ENCODE measurements at places on chromosomes 1 and 21.
A peak's percentile ranks its signal among the peaks of the same experiment; 100 is the strongest.

DNA sequence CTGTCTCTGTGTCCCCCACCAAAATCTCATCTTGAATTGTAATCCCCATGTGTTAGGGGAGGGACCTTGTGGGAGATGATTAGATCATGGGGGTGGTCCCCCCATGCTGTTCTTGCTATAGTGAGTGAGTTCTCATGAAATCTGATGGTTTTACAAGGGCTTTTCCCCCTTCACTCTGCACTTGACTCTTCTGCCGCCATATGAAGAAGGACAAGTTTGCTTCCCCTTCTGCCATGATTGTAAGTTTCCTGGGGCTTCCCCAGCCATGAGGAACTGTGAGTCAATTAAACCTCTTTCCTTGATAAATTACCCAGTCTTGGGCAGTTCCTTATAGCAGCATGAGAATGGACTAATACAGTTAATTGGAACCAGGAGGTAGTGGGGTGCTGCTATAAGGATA lies 137.1 kb upstream of the RAB4A start:
- DNase-seq = peak; percentile 62

- no peak for DNase-seq
Measured at GRCh38 chr1:233465745-233466343, 138.3 kb downstream of the MAP3K21 start.

- peak; percentile 81 for DNase-seq
Measured at GRCh38 chr1:6358757-6359201, 34.8 kb downstream of the ACOT7 start.

- no peak for DNase-seq
Measured at GRCh38 chr1:90605070-90605469, 112.0 kb downstream of the BARHL2 start.

GRCh38 chr1:209583408-209583807 lies at the start of gene CAMK1G:
TSS of gene CAMK1G (plus strand) at chr1:209583714. CDS start at chr1:209594984, 11,270 bp downstream.
- no peak for DNase-seq

DNA sequence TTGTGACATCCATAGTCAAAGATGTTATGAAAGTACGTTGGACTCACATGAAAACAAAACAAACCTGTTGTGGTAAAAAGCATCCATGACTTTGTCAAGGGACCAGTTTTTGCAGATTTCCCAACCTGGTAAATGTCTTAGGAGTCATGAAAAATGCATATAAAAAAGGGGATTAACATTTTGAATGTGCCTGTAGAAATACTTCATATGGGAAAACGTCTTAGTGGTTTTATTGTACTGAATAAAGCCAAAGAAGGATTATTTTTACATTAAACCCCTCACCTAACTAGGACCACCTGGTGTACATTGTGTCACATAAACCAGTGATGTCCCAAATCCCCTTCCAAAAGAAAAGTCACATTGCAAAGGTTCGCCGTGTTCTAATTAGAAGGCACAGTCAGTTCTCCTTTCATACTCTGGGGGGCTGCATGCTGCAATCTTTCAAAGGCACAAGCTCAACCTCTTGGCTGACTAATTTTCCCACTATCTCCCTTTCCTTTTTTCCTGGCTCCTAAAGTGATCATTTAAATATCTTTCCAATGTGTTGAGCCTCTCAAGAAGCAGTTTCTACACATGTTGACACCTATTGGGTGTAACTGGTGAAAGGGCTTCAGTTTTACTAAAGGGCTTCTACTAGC lies 119.8 kb upstream of the SPAG17 start:
- no peak for DNase-seq

DNA sequence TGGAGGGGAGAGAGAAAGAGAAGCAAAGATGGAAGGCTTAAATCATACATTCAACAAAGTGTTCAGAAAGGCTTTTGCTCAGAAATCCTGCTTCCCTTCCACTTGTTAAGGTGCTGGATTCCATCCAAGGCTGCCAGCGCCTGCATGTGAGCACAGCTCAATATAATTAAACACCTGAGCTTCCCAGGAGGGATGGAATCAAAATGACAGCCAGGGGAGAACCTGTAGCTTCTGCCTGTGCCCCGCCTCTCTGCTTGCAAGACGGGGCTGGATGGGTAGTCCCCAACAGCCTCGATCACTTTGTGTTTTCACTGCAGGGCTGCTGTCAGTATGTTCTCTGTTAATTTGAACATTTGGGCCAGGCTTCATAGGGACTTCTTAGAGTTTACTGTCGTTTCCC lies 225.7 kb downstream of the KCNH1 start:
- no peak for DNase-seq

DNA sequence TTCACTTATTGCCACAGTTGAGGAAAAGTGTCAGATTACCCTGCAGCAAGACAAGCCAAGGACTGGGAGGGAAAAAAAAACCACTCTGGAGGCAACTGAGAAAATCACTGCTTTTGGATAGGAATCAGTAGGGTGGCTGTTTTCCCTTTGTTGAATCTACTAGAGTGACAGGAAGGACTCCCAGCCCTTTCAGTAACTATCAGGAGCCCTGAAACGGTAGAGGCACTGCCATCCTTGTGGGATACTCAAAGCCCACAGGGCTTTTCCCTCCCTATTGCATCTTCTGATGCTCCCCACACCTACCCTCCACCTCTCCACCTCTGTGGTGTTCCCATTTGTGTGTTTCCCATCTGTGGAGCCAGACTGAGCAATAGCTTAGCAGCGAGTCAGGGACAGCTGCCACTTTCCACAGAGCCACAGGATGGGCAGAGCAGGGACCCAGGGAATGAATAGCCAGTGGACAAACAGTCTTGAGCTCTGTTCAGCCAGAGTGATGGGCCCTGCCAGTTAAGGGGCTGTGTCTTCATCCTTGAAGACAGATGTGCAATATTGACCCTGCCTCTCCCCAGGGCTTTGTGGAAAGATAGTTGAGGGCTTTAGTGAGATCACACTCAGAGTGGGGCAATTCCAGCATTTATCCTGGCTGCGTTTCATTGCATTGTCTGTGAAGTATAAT lies 13.9 kb downstream of the UBIAD1 start:
- DNase-seq = no peak

GRCh38 chr1:35202048-35202719 lies 9.2 kb upstream of the SFPQ start:
- DNase-seq = peak; percentile 77

DNA sequence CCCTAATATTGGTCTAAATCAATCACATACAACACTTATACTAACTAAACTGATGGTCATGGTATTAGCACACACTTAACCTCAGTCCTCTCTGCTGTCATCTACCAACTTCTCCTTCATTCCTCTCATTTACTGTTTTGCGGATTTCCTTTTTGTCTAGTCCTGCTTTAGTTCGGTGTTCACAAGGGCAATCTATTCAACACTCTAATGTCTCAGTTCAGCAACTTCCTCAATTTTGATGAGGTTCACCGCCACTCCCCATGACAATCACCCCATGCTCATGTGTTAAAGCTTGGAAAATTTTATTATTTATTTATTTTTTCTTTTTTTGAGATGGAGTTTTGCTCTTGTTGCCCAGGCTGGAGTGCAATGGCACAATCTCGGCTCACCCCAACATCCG lies 301.1 kb downstream of the PTPRC start:
- no peak for DNase-seq

DNA sequence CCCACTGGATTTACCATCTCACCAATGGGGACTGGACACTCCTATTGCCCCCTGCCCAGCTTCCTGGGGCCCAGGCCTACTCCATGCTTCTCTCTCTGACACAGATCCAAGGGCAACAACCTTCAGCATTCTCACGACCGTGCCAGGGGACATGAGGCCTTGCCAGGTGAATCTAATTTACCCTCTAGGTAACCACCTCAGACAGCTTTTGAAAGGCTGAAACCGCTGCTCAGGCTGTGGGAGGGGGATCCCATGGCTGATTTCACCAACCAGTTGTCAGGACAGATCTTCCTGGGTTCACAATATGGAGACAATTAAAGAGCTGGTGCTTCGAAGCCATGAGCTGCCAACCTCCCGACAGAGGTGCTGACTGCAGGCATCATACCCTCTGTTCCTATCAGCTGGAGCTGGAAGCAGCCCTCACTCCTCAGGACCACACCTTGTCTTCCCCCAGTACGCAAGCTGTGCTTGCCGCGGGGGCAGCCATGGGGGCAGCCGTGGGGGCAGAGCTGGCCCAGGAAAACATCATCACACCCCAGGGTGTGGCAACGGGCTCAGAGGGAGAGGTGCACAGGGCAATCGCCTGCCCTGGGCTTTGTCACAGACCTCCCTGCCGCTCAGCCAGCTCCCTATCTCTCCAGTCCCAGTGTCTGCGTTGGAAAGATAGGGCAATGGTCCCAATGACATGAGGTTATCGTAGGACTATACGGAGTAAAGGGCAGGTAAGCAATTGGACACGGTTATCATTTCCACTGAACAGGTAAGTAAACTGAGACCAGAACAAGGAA lies 120.2 kb downstream of the DMRTB1 start:
- DNase-seq = no peak

- DNase-seq = no peak
Measured at GRCh38 chr1:245317217-245317616, 162.4 kb downstream of the KIF26B start.

- DNase-seq = no peak
Measured at GRCh38 chr1:151988405-151988923, 5.2 kb downstream of the S100A10 start.

GRCh38 chr1:63936276-63936675 lies 162.5 kb downstream of the ROR1 start:
- no peak for DNase-seq

GRCh38 chr1:29934255-29934772 lies 698.0 kb downstream of the PTPRU start:
- DNase-seq = no peak

DNA sequence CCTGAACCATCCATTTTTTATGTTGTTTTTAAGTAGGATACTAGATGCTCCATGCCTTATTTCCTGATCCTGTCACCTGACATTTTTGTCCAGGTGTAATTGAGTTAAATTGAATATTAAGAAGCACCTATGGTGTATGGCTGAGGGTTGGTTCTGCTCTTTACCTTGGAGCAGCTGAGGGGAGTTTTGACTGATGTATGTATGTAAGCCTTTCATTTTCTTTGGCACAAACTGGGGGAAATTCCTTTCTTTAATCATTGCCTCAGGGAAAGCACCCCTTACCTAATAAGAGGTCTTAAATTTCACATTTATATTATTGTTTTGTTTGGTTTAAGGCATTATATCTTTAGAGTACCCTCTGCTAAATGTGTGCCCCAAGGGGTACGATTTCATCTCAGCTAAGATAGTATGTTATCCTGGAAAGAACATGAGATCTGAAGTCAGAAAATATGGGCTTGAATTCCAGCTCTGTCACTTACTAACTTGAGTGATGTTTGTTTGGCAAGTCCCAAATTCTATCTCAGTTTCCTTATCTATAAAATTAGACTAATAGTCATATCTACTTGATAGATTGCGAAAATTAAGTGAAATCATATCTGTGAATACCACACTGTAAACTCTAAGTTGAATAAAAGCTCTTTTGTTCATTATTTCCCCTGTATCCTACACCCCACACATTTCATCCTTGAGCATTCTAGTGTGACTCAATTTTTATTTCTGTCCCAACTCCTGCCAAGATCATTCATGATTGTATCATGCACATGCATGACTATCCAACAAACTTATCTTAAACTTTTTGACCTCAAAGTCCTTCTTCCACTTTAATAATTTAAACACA lies 57.7 kb upstream of the NUF2 start:
- no peak for DNase-seq

DNA sequence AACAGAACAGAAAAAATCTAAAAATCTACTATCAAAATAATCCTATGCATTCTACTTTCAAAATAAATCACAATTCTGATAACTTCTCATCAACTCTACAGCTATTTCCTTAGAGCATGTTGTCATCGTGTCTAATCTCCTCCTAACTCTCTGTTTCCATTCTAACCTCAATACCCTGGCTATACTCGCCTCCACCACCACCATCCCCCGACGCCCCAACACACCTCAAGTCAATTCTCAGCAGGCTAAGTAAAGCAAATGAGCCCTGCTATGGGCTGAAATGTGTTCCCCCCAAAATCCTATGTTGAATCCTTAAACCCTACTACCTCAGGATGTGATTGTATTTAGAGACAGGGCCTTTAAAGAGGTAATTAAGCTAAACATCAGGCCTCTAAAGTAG lies 34.6 kb downstream of the NRDC start:
- DNase-seq = no peak

DNA sequence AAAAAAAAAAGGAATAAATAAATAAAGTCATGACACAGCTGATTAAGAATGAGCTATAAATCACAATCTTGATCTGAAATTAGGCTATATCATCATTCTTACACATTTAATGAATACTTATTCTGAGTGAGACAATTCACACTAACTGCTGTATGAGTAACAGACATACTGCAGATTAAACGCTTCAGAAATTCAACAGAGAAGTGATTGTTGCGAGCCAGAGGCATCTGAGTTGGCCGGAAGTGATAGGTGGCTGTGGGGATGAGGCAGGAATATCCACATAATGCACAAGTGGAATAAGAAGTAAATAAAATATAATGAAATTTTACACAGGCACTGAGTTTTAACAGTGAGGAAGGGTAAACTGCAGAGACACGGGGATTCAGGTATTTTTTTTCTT lies 142.4 kb downstream of the APP start:
- DNase-seq = no peak

- DNase-seq = no peak
Measured at GRCh38 chr1:241821363-241821762, 26.6 kb upstream of the EXO1 start.

DNA sequence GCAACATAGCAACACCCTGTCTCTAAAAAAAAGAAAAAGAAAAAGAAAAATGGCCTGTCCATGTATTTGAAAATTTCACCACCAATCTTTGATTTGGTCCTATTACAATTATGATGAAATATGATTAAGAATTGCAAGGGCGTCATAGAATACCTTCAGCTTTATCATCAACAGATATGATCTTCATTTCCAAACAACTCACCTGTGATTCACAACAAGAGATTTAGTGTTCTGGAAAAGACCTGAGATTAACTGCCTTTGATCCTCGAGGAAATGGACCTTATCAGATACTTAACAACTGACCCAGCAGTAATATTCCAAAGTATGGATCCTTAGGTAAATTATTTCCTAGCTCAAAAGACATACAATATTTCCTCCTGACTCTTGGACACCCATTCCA lies 3.5 kb upstream of the GSTM4 start:
- no peak for DNase-seq

GRCh38 chr1:220811695-220812094 lies 25.0 kb downstream of the MTARC1 start:
- no peak for DNase-seq

GRCh38 chr1:183180634-183181056 lies 5.4 kb upstream of the LAMC2 start:
- no peak for DNase-seq

Data from CD4-positive, alpha-beta T cell treated with Interleukin-4 for 1 hour (primary cell).